HTR-8/SVneo (cell line): ENCODE measurements at places on chromosomes 5 and 9.
A peak's percentile ranks its signal among the peaks of the same experiment; 100 is the strongest.

GRCh38 chr5:38846379-38847011, 683 bp downstream of the OSMR start:
- no peak for DNase-seq

DNA sequence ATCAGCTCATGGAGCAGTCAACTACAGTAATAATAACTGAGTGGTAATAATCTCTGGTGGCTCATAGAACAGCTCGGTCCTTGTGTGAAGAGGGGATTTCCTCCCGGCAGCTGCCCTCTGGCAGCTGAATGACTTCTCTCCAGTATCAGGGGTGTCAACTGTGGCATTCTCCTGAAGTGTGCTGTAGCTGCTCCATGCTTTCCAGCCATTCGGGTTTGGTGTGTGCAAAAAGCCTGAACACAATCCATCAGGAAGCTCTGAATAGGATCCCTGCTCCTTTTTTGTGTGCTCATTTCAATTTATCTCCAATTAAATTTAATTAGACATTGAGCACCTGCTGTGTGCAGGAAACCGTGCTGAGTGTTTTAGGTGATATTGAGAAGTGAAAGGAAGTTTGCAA, 59.8 kb upstream of the BARX1 start:
- no peak for DNase-seq

GRCh38 chr9:96140296-96141127, 161.5 kb downstream of the HSD17B3 start:
- no peak for DNase-seq

- DNase-seq = no peak
Measured at GRCh38 chr9:85212887-85213286, 528.9 kb downstream of the AGTPBP1 start.

- DNase-seq = no peak
Measured at GRCh38 chr5:119333421-119333851, 22.4 kb upstream of the TNFAIP8 start.

GRCh38 chr5:18461766-18462165, 827.5 kb downstream of the TAF11L14 start:
- DNase-seq = no peak

- DNase-seq = no peak
Measured at GRCh38 chr5:66540078-66540477, 56.1 kb upstream of the MAST4 start.

- DNase-seq = no peak
Measured at GRCh38 chr9:20353931-20354652, 268.2 kb downstream of the MLLT3 start.

GRCh38 chr5:163607256-163607655, 101.8 kb downstream of the MAT2B start:
- DNase-seq = no peak

- no peak for DNase-seq
Measured at GRCh38 chr9:69471433-69471832, 146.4 kb downstream of the ENTREP1 start.

- DNase-seq = no peak
Measured at GRCh38 chr9:13485068-13485596, 205.6 kb upstream of the MPDZ start.

DNA sequence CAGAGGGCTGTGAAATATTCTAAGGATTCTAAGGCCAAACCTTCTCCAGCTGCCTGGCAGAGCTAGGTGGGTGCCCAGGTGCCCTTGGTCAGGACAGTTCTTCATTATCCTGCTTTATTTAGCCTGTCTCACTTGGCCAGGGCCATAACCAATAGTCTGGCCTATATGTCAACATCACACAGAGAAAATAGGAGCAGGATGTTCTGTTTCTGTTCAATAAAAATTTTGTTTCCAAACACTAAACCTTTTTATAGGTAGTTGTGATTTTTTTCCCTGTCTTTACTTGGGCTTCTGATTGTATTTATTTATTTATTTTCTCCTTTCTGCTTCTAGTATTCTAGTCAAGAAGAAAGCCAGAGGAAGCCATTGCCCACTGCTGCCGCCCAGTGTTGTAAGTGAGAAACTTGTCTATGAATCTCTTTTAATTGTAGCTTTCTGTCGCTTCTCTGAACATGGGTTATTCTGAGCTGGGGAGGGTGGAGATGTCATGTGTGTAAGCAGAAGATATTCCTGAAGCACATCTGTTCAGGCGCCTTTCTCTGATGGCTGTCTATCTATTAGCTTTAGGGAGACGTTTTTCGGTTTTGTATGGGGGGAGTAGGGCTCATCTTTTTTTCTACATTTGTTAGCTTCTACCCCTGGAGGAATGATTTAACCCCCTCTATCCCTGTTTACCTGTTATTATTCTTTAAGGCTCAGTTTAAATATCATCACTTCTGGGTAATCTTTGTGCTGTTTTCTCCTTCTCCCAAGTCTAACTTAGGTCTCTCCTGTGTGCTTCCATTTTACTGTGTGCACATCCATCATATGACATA, 97.1 kb downstream of the UNC13B start:
- peak; percentile 8 for DNase-seq

DNA sequence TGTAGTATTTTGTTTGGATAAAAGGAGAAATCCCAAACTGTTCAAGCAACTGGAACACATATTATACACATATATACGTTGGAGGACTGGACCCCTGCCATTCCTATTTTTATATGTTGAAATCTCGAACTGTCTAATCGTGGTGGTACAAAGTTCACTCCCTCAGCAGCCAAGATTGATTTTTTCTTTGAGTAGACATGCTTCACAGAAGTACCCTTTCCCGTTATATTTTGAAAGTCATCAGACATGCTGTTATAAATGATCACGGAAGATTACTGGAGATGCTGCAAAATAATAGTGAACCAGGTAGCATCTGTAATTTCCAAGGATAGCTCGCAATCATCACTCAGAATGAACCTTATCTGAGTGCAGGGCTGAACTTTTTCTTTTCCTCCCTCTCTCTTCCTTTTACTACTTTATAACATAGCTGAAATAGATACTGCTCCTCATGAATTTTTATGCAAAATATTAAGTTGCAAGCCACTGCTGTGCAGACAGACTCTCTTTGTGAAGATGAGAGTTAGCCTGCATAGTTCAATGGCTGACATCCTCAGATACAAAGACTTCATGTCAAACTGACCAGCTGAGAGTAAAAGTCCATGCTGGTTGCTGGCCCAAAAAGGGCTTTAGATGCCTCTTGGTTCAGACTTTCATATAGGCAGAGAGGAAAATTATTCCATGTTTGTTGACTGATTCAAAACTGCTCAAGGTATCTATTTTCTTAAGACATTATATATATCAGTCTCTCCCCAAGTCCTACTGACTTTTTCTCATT, 451.9 kb downstream of the TMEM38B start:
- no peak for DNase-seq

DNA sequence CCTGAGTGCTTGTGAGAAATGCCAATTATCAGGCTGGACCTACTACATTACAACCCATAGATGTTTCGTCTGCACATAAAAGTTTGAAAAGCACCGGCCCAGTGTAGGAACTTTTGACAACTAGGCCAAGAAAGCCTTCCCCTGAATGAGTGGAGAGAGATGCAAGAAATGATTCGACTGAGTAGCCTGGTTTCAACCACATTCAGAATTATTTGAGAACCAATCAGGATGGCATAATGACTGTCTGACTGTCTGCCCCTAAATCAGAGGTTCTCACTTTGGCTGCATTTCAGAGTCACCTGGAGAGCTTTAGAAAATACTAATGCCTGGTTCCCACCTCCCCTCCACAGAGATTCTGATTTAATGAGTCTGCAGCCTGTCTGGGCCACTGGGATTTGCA, 61.1 kb downstream of the FRMD3 start:
- no peak for DNase-seq

- DNase-seq = no peak
Measured at GRCh38 chr5:100890461-100891008, 12.5 kb downstream of the ST8SIA4 start.

- DNase-seq = no peak
Measured at GRCh38 chr5:35408146-35408545, 177.9 kb upstream of the PRLR start.

GRCh38 chr5:125848751-125849150, 574.5 kb upstream of the GRAMD2B start:
- DNase-seq = no peak

- no peak for DNase-seq
Measured at GRCh38 chr5:122963305-122963704, 73.2 kb downstream of the PPIC start.

DNA sequence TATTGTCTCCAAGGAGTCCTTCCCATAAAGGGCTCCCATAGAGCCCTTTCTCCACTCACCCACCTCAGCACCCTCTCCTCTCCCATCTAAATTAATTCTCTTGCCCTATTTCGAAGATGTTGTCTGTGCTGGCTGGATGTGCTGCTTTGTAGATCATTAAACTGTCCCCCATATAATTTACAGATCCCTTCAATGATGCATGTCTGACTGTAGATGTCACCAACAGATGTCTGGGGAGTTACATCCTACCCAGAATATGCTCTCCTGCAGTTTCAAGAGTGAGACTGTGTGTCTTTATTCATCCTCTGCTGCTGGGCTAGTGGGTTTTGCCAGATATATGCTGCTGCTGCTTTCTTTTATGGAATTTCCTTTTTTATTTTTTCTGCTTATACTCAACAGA, 351.2 kb downstream of the MLLT3 start:
- no peak for DNase-seq

- DNase-seq = no peak
Measured at GRCh38 chr5:3321923-3322322, 273.7 kb upstream of the IRX1 start.

DNA sequence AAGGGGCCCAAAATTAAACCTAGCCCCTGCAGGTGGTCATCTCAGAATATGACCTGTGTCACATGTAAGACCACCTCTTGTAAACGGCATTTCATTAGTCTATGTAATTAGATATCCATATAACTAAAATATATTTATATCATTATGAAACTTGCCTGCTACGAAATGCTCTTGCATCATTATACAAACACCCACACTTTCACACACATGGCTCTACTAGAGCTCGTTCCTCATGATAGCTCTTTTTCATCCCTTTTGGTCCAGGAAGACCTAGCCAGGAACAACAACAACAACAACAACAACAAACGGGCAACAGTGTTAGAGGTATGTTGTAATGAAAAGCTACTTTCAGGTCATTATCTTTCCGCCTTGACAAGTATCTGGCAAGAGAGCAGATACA, 58.6 kb downstream of the LHFPL2 start:
- no peak for DNase-seq

DNA sequence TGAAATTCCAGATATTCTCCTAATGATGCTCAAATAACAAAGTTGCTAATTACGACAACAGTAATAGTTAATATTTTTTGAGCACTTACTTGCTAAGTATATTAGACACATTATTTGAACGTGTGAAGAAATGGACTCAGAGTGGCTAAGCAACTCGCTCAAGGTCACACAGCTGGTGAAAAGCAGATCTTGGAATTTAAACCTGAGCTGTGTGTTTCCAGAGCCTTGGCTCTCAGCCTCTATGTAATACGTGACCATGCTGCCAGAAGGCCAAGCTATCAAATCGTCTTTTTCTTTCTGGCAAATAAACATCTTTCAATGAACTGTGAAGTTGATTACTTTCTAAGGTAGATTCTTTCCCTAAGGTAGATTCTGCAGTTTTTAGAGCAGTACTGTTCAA, 61.6 kb downstream of the KCTD16 start:
- no peak for DNase-seq

GRCh38 chr5:173984218-173984617, 4.8 kb upstream of the C5orf47 start:
- DNase-seq = no peak
